Stimulated activated CD8-positive, alpha-beta memory T cell treated with anti-CD3 and anti-CD28 coated beads, Interleukin-15, amount 100 ng/mL, for 48 hours (primary cell): ENCODE measurements at places on chromosomes 12 and 14.

- DNase-seq, result no peak
These were observed 249.7 kb downstream of the SPTSSA start for GRCh38 chr14:34212172-34212929.

GRCh38 chr12:117968151-117968789, 520 bp downstream of the KSR2 start:
- no peak for DNase-seq

DNA sequence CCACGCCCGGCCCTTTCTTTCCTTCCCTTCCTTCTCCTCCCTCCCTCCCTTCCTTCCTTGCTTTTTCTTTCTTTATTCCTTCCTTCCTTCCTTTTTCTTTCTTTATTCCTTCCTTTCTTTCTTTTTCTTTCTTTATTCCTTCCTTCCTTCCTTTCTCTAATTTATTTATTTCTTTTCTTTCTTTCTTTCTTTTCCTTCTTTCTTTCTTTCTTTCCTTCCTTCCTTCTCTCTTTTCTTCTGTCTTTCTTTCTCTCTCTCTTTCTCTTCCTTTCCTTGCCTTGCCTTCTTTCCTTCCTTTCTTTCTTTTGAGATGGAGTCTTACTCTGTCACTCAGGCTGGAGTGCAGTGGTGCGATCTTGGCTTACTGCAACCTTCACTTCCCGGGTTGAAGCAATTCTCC, 15.9 kb downstream of the CCDC177 start:
- no peak for DNase-seq

- no peak for DNase-seq
These were observed 113.5 kb downstream of the TMEM132D start for GRCh38 chr12:129790331-129790730.

DNA sequence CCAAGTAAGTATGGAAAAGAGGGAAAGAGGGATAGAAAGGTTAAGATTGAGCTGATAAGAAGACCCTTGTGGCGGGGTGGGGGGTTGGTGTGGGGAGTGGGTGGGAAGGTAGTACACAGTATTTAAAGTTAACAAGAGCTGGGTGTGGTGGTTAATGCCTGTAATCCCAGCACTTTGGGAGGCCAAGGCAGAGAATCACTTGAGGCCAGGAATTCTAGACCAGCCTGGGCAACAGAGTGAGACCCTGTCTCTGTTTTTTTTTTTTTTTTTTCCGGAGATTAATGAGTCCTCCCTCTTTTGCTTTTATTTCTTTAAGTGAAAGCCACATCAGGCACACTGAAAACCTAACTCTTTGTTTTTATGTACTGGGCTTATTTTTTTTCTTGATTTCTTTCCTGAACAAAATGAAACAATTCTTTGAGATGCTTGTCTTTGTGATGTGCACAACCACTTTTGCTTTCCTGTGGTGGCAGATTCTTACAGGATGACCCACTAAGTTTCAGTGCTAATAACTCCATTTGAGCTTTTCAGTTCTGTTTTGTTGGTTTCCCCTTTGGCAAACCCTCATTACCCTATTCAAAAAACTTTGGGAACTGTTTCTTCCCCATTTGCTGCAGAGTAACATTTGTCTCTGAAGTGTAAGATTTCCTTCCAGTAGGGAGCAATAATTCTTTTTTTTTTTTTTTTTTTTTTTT, 54.8 kb downstream of the WNK1 start:
- no peak for DNase-seq

DNA sequence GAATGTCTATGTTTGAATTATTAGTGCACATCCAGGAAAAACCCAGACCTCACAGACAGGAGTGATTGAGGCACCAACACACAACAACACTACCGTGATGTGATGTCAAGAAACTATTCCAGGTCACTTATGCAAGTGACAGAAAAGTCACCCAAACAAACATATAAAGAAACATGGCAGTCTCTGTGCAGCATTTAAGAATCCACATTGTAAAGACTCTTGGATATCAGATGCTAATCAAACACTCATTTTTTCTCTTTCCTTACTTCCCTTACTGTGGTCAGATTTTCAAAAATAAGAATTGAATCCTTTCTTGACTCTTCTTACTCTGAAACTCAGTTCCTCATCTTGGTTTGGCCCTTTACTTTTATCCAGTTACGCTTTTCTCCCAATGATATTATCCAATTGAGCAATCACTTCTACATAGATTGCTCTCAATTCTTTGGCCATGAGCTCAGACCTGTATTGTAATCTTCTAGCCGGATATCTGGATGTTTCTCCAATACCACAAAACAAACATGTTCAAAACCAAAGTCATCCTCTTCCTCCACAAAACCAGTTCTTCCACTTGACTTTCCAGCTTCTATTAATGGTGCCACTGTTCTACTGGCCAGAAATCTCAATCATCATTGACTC, 115.4 kb downstream of the DUSP6 start:
- DNase-seq, result no peak
